GM12864 (cell line): ENCODE measurements at places on chromosomes 5 and 9.

GRCh38 chr9:4620057-4620765, 41.9 kb upstream of the PLPP6 start:
- no peak for DNase-seq

GRCh38 chr9:6441269-6441668, 28.3 kb downstream of the UHRF2 start:
- no peak for DNase-seq

GRCh38 chr5:132226516-132227234, 978 bp downstream of the P4HA2 start:
- DNase-seq, result no peak

DNA sequence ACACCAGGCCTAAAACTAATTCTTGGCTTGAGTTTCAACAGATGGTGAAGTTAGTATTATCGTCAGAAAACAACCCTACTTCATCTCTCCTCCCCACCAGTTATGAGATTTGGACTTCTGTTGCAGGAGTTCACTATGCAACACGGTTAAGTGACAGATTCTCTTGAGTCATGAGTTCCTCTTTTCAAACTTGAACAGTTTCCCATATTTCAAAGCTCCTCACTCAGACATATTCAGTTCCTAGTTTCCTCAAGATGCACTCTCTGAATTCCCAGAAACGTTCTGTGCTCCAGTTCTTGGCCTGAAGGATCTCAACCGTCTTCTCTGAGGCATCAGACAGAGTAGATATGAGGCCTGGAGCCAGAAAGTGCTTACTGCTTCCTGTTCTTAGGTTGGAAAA, 7.3 kb upstream of the PTGER4 start:
- DNase-seq, result no peak

- DNase-seq, result no peak
These were observed 513.9 kb downstream of the MAN2A1 start for GRCh38 chr5:110203661-110204060.

- DNase-seq, result no peak
These were observed 1.3 kb upstream of the LPCAT1 start for GRCh38 chr5:1524799-1525623.

DNA sequence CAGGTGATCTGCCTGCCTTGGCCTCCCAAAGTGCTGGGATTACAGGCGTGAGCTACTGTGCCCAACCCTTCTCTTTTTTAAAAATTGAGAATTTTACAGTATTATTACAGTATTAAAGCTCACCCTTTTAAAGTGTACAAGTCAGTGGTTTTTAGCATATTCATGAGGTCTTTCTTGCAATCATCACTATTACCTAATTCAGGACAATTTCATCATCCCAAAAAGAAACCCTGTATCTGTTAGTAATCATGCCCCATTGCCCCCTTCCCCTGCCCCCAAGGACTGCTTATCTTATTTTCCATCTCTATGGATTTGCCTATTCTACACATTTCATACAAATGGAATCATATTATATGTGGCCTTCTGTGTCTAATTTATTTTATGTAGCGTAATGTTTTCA, 22.6 kb upstream of the MEGF9 start:
- DNase-seq, result no peak

DNA sequence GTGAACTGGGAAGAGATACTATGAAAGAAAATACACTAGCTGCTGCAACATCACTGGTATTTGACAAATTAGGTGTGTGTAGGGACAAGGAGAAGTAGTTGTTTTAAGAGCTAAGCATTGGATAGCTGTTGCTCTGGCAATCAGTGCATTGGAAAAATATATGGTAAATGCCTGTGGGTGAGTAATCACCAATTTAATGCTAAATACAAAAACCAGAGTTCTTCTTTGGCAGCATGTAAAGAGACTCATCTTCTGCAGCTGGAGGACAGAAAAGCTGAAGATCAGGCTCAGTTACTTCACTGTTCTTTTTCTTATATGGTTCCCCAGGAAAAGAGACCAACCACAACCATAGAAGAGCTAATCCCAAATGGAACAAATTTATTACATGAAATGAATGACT, 201.8 kb upstream of the MPDZ start:
- DNase-seq, result no peak

DNA sequence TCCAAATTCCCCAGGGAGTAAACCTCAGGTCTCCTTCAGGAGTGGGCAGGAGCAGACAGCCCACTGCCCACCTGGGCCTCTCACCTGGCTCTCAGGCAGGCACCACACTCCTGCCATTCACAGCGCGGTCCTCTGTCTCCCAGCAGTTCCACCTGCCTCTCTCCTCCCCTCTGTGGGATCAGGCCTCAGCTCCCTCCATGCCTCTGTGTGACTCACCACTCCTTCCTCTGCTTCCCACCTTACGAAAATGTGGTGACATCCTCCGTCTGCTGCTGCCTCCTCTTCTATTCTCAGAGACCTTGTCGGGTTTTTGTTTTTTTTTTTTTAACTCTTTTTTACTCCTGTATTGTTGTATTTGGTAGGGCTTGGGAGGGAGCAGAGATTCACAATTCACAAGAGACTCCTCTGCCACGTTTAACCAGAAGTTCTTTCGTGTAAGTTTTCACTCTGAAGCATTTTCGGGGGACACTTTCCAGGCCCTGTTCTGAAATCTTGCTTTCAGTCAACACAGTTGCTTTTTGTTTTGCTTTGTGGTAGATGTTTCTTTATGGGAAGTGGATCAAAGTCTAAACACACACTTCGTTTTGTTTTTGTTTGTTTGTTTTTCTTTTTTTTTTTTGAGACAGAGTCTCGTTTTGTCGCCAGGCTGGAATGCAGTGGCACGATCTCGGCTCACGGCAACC, 21.1 kb upstream of the CDKN2AIPNL start:
- DNase-seq, result no peak

DNA sequence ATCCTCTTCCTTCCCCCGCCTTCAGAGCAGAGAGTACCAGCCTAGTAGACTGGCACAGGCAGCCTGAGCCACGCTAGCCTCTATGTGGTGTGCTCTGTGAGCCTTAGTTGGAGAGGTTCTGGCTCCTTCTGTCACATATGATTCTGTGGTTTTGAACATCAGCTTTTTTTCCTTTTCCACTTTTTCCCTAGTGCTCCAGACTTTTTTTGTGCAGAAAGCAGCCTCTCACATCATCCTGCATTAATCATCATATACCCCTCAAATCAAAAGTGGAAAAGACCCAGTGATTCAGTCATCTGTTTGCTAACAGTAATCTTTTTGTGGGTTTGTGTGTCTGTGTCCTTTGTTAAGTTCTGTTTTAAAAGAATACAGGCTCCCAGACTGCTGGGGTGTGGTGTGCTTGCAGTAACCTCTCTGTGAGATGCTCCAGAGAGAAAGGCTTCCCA, 663.9 kb upstream of the RGMB start:
- no peak for DNase-seq

DNA sequence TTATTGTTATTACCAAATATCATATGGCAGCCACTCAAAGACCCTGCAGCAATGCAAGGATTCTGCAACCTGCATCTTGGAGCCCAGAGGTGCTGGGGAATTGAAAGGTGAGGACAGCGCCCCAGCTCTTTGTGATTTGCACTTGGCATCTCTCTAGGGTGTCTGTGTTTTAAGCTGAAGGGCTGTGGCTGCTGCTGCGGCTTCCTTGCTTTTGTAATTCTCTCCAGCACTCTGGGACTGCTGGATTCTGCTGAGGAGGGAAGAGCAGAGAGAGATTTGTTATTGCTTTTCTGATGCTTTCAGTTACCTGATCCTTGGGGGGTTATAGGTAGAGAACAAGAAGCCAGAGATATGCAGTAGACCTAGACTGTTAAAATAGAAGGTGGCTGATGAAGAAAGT, 562.4 kb downstream of the EBF1 start:
- DNase-seq, result no peak

DNA sequence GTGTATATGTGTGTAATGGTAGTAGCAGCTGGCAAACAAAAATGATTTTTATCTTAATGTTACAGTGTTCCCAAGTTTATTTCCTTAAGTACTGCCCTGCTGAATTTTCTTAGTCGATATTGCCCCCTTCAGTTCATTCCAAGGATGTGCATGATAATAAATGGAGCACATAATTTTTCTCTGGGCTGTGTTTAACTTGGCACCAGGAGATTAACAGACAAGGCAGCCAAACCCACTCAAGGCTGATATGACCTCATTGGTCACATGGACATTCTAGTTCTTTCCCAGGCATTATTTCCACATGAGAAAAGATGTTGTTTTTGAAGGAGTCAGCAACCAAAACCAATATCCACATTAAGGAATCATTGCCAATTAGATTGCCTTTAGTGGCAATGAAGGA, 61.8 kb downstream of the COX7C start:
- peak; percentile 2 for DNase-seq

DNA sequence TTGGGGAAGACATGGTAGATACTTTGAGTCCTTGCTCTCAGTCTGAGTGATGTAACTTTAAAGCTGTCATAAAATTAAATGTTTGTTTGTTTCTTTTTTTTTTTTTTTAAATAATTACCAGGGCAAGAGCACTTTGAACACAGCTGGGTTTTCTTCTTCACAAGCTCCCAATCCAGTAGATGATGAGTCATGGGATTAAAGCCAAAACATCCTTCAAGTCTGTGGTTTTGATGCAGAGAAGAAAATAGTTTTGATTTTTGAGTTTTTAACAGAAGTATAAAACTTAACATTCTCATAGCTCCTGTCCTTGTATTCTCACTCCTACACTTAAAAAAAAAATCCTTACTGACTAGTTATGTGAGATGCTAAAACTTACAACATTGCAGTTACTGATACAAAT, 34.8 kb upstream of the IL31RA start:
- no peak for DNase-seq

- no peak for DNase-seq
These were observed 516 bp downstream of the MRPL41 start for GRCh38 chr9:137552022-137552768.

DNA sequence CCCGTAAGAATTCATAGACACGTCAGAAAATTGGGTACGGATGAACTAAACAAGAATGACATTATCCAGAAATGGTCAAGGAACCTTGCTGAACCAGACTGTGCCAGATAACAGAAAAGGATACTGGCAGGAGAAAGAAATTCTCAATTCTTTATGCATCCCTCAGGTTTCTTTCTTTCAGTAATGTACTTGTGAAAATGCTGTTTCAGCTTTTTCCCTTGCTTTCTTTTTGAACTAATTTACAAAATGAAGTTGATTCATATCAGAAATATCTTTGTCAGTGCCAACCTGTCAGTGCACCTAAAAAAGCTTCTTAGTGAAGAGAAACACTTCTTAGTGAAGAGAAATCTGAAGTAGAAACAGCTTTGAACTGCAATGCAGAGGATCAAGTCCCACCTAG, 643.6 kb upstream of the RORB start:
- DNase-seq, result no peak

GRCh38 chr5:135242021-135242865, 156.8 kb downstream of the MACROH2A1 start:
- no peak for DNase-seq

DNA sequence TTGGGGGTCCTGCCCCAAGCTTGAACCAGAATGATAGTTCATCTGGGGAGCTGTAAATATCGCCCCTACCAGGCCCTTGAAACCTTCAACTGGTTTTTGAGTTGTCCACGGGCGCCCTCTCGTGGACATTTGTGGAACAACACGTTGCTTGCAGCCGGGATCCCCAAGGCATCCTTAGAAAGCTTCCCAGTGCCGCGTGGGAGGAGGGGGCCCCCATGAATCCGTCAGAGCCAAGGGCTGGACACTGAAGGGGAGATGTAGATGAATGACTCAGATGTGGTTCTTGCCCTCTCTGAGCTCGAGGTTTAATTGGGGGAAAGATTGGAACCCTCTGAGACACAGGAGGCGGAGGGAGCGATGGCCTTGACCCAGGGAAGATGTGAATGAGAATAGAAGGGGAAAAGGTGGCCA, 31.8 kb upstream of the ORM1 start:
- no peak for DNase-seq

GRCh38 chr9:128747241-128747640, 23.3 kb upstream of the ZDHHC12 start:
- no peak for DNase-seq

- DNase-seq, result no peak
These were observed 694 bp upstream of the PLAA start for GRCh38 chr9:26947736-26948135.
